ENCODE measurements at places on chromosomes 4 and X.

- no peak for DNase-seq
Observed at GRCh38 chrX:11419102-11419501, 125.9 kb downstream of the AMELX start.

DNA sequence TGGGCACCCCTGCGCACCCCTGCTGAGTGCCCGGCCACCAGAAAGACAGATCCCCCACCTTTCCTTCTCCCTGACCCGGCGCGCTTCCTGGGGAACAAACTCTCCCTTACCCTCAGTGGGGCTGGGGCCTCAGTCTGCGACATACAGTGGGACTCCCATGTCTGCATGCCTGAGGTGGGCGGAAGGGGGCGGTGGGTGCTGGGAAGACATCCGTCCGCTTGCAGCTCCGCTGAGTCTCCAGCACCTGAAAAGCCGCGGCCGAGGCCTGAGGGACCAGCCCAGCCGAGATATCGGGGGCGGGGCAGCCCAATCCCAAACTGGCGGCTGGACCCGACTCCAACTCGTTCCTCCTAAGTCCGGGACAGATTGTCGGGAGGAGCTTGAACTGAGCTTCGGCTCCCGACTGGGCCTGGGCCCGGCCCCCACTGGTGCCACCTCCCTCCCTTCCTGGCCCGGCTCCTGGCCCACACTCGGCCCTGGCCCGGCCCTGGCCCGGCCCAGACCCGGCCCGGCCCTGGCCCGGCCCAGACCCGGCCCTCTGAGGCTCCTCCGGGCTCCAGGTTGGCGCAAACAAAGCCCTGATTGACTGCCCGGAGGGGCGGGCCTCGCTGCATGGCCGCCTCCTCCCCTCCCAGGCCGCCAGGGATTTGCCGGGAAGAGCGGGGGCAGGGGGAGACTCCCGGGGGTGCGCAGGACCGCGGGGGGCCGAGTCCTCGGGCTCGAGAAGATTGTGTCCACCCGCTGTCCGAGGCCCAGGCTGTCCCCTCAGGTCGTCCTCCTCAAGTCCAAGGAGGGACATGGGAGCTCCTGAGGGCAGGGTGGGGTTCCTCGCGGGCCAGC lies 877 bp upstream of the SLC16A2 start:
- no peak for DNase-seq

DNA sequence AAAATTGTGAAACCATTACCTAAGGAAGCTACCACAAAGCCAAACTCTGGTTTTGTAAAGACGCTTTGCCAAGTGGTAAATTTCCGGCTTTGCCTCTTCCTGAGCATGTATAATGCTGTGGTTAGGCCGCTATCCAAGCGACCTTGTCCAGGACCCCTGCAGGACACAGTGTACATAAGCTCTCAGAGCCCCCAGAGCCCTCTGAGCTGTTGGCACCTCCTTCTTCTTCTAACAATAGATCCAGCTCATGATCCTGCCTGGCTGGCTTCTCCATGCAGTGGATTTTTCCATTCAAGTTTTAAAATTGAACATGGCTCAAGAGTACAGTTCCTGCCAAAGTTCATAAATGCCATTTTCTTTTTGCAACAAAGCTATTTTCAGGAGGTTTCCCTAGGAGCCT lies 326.7 kb downstream of the MAPK10 start:
- no peak for DNase-seq

DNA sequence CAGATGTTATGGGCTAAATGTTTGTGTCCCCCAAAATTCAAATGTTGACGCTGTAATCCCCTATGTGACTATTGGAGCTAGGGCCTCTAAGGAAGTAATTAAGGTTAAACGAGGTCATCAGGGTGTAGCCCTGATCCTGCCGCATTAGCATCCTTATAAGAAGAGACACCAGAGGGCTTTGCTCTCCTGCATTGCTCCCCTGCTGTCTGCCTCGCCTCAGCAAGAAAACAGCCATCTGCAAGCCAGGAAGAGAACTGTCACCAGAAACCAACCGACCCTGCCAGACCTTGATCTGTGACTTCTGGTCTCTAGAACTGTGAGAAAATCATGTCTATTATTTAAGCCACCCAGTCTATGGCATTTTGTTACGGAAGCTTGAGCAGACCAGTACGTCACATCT lies 331.9 kb downstream of the DCTD start:
- no peak for DNase-seq

GRCh38 chr4:110641218-110641617 lies 18.3 kb upstream of the PITX2 start:
- no peak for DNase-seq

DNA sequence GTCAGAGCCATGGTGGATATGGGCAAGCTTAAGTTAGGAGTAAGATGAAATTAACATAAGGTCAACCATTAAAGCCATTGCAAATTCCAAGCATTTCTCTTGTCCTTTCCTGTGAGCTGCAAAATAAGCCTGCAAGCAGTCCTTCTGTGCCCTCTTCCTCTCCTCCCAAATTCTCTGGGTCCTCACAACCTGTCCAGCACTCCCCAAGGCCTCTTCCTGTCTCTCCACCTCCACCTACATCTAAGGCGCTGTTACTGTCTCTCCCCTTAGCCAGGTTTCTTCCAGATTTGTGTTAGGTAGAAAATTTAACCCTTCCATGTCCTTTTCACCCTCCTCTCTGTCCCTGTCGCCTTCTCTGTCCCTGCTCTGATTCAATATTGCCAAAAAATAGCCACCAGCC lies 22.2 kb downstream of the ETDC start:
- DNase-seq: no peak

DNA sequence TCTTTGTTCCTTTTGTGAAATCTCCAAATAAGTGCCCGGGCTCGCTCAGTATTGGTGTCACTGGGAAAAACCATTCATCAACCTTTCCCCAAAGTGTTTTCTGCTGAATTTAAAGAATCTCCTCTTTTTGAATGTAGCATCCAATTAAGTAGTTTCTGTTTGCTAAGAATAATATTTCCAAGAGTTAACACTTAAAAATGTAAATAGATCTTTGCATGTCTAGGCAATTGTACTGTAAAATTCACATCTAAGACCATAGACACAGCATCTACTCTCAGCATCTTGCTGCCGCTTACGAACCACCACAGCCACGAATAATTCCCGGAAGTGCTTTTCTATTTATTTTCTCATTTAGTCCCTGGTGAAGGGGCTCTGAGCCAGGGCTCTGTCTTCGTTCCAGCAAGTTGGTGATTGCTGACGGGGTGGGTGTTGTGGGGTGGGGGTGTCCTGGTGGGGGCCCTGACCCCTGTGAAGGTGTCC lies 1.4 kb downstream of the NSG1 start:
- DNase-seq: no peak

DNA sequence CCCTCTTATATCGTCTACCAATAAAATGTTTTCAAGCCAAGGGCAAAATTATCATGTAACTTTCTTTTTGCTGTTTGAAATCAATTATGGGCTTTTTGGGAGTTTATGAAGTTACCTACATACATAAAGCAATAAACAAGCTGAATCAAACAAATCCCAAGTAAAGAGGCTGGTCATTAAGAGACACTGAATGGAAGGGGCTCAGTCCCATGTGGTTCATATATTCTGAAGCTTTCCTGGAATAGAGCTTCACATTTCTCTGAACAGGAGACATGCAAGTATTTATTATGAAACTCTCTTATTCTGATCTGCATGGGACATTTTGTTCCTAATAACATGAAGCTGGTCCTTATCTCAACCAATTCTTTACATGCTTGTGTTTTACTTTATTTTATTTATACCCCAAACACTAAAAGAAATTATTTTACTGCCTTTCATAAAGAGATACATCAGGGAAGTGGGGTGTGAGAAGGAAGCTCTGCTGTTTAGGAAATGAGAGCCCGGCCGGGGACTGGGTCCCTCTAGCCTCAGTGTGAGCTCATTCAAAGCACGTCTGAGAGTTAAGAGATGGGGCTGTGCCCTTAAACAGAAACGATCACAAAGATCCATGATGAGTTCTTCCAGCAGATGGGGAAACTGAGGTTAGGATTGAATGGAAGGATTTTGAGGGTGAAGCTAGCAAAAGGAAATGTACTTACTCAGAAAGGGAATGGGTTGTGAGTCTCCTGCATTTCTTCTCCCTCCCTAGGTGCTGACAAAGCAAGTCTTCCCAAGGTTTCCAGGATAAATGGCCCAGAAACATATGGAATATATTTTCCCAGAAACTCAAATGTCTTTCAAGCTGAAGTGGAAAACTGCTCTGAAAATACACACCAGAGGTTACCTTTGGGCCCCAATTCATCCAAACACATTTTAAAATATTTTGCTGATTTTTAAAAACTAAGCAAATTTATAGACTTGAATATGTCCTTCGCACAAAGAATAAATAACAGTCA lies 93.1 kb upstream of the LNX1 start:
- DNase-seq: no peak

DNA sequence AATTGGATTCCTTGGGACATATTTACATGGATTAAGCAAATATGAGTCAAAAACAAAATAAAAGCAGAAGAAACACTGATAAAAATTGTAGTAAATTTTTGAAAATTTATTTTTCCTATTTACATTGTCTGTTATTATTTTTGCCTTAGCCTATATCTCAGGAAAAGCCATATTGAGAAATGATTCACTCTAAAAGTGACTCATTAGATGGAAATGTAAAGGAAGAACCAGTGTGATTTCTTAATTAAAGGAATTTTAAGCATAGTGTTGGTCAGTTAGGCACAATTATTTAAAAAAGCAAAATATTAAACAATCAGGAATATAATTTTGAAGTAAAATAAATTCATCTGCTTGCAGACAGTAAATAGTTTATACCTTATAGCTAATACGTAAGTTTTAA lies 167.4 kb upstream of the NAP1L5 start:
- no peak for DNase-seq

- no peak for DNase-seq
Observed at GRCh38 chr4:108029731-108030130, 40.0 kb downstream of the HADH start.

DNA sequence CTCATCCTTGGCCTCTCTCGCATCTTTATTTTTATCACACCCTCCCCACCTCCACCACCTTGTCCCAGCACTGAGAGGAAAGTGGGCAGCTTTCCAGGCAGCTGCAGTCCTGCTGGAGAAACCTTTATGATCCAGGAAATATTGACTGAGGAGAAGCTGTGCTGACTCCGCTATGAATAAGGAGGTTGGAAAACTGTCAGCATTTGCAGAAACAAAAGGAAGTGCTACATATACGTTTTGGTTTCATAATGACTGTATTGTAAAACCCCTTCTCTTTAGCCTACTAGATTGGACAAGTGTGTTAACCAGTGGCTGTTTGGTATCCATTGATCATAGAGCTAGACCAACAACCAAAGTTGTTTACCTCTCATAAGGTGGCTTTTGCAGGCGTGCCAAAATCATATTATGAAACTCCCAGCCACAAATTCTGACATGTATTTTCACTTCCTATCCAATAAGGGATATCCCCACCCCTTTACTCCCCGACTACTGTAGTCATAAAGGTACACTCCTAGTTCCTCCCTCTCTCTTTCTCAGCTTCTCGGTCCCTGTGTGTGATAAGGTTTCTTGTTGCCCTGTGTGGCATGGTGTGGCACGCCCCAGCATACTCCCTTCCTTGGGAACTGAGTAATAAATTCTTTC lies 88.4 kb downstream of the GPR143 start:
- no peak for DNase-seq

DNA sequence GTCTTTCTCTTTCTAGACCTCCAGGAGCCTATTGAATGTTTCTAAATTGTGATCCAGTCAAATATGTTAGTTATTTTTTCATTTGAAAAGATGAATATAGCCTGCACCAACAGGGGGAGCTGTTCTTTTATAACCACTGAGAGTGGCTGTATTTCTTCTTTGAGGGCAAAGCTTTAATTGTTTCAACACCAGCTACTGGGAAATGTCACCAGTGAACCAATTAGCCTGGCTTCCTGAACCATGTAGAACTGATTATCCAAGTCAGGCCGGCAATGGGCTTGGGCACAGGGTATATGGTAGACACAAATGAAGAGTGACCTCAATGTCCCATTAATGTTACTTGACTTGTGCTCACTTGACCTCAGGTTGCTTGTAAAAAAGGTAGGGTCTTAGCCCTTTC lies 4.8 kb upstream of the DAPP1 start:
- no peak for DNase-seq

- no peak for DNase-seq
Observed at GRCh38 chr4:87451537-87451936, 29.2 kb downstream of the NUDT9 start.

GRCh38 chr4:33579951-33580350 lies 2664.4 kb downstream of the ARAP2 start:
- no peak for DNase-seq

Measured in stimulated activated CD8-positive, alpha-beta memory T cell treated with anti-CD3 and anti-CD28 coated beads, Interleukin-2, amount 100 ng/mL, for 1 hour (primary cell).